ENCODE measurements at places on chromosomes 1 and 21.

- DNase-seq = no peak
Measured at GRCh38 chr1:153349363-153350320, 1.0 kb upstream of the PGLYRP4 start.

DNA sequence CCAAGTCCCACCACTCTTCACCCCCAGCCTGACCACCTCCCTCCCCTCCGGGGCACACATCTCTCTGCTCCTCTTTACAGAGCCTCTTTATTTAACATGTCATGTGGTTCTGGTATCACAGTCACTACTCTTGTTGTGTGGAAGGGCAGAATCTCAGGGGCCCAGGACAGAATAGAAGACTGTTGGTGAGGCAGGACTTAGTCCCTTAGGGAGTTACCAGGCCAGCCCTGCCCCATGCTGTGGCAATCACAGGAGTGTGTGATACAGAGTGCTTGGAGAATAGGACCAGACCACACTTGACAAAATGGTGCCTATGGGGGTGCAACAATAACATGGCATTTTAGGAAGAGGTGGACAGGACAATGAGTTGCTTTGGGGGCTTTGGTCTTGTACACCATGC lies 43.0 kb upstream of the CRNN start:
- DNase-seq = no peak

DNA sequence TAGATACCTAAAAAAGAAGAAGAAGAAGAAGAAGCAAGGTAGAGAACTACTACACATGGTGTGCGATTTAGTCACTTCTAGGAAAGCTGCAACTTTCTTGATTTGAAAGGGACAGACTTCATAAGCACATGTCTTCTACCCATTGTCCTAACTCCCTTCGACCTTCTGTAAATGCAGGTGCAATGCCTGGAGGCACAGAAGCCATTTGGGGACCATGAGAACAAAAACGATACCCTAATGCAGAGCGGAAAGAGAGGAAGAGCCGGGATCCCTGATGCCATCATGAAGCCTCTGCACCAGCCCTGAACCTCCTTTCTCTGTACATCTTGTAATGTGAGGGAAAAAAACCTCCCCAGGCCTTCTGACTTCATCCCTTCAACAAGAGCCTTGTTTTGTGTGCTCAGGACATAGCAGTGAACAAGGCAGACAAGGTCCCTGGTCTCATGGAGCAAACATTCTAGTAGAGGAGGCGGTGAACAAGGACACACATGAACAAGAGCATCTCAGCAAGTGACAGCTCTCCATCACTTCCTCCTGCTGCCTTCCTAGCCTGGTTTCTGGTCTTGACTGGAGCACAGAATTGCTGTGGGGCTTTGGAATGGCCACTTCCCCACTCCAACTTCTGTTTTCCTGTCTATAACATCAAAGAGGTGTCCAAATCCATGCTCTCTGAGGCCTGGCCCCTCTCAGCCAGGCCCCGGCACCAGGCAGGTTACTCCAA lies 5.5 kb upstream of the LAPTM5 start:
- no peak for DNase-seq

GRCh38 chr21:46037331-46038325 lies 56.1 kb downstream of the COL6A1 start:
- DNase-seq = no peak

Data from fibroblast of skin of scalp (primary cell).